Glomerular endothelial cell (primary cell): ENCODE measurements at places on chromosomes 16 and 17. TPM values are rescaled to one million over a fixed set of nuclear protein-coding genes. Genes with fewer than 3 reads are reported as not detected.

GRCh38 chr17:6786618-6787017 lies 10.6 kb downstream of the FBXO39 start:
- DNase-seq, result peak; percentile 87

DNA sequence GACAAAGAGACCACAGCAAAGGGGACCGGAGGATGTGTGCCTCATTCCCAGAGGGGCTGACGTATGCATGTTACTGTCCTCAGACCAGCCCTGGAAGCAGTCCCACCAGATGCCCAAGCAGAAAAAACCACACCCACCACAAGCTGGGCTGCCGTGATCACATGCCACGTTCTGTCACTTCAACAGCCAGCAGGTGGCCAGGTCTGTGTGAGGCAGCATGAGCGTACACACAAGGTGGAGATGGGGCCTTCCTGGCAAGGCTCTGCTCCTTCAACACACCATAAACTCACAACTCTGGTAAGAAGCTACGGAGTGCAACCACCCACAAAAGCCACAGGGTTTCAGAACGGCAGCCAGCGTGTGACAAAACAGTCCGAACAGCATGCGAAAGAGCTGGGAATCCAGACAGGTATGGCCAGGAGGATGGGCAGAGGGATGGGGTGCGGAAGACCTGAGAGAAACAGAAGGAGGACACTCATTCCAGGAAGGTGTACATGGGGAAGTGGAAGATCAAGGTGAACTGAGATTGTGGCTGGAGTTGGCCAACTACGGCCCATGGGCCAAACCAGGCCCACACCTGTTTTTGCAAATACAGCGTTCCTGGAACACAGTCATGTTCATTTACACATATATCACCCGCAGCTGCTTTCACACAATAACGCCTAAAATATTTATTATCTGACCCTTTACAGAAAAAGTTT lies 27.9 kb downstream of the MBTPS1 start:
- DNase-seq, result no peak

DNA sequence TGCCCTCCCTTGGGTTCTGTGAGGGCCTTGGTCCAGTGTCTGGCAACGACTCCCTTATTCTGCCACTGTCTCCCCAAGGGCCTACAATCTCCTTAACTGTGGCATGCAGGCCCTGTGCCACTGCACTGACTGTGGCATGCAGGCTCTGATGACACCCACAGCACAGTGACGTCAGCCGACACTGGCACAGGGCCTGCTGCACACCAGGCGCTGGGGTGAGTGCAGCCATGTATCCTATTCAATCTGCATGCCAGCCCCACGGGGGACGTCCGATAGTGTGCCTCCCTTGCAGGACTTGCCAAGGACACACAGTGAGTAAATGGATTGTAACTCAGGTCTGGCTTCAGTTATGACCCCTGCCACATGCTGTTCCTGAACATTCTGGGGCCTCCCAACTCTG lies 39.8 kb upstream of the RASD1 start:
- DNase-seq, result no peak

DNA sequence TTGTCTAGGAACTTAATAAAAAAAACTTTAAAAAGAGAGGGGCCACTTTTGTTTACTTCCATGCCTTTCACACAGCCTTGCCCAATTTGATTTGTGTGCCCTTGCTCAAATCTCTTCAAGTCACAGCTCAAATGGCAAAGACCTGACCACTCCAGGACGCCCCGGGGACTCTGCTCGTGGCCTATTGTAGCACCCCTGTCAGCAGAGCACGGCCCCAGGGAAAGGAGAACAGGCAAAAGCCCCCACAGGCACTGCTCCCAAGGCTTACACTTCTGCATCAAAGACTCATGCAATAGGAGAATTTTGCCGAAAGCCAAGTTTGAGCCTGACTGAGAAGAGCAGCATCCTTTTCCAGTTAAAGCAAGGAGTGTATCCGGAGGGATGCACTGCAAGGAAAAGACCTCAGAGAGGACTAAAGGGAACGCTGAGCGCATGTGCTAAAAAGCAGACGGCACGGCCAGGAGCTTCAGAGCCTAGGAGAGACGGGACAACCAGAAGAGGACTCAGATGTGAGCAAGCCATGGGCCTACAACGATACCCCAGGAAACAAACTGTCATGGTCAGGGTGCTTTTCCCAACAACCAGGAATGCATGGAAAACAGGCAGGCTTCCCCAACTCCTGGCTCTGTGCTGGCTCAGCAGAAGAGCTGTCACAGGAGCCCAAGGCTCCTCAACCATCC lies 8.2 kb downstream of the CREBBP start:
- DNase-seq, result no peak

DNA sequence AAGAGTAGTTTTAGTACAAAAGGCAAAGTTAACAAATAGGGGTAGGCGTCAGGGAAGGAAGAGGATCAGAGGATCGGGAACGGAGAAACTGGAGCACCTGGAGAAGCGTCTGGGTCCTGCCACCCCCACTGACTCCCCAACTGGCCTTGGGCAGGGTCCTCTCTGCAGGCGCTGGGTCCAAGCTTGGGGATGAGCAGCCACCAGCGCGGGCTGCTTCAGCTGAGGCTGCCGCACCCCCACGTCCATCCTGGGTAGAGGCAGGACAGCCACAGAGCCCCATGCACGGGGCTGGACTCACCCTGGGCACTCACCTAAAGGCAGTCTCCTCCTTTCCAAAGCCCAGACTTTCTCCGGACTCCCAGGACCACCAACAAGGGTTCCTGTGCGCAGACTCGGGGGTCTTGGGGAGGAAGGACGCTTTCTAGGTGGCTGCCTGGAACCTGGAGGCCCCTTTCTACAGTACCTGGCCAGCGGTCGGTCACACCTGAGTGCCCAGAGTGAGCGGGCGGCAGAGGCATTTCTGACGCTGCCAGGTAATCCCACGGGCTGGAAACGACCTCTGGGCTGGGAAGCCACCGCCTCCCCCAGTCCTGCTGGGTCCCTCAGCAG lies 1.1 kb downstream of the HS3ST6 start:
- no peak for DNase-seq

- DNase-seq, result no peak
These were observed 27.7 kb downstream of the TPSG1 start for GRCh38 chr16:1197237-1197866.

- DNase-seq, result peak; percentile 29
These were observed 1237.1 kb upstream of the GOT2 start for GRCh38 chr16:59971264-59971663.

GRCh38 chr16:48318630-48319029 lies 66.6 kb downstream of the SIAH1 start:
- DNase-seq, result peak; percentile 61

GRCh38 chr17:6048486-6048885 lies 21.7 kb upstream of the WSCD1 start:
- DNase-seq, result no peak

DNA sequence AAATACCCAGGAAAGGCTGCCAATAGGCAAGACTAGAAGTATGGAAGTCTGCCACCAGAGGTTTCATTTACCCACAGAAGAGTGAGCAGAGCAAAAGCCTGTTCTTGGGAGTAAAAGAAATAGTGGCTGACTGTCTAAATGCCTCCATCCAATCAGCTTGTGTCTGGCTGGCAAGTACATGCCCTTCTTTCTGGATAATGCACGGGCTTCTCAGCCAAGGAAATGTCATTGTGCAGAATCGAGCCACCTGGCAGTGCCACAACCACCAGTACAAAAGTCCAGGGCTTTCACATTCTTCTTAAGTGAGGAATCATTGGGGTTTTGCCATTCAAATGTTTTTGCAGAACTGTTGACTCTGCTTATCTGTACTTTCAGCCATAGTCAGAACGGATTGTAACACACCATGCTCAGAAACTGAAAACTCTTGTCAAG lies 10.1 kb upstream of the ERCC4 start:
- no peak for DNase-seq

- no peak for DNase-seq
These were observed 16.0 kb upstream of the NUDT16L1 start for GRCh38 chr16:4677390-4677789.

DNA sequence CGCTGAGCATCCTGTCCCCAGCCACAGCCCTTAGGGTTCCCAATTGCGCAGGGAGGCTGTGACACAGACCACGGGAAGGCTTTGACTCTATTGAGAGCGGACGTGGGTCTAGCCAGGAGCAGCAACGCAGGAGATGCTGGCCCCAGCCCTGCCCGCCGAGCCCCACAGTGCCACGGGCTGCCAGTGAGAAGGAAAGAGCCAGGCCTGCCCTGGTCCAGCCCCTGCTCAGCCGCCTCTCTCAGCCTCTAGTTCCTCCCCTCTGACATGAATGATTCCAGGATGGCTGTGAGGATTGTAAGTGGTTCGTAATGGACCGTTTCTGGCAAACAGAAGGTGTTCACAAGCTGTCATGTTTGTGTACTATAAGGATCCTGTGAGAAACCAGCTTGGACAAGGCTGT lies 2.5 kb downstream of the BHLHA9 start:
- no peak for DNase-seq

- no peak for DNase-seq
These were observed 109.7 kb upstream of the CLEC3A start for GRCh38 chr16:77912617-77913016.

Gene ABCA8
- total RNA-seq, result 0.12 TPM in 1 of 2 replicates, not detected in the other

Gene NUP88
- 57.9 and 78.1 TPM in 2 replicates for total RNA-seq

Gene OR1A1
- not detected in 2 replicates for total RNA-seq

Gene NPIPA7
- 4.7 and 30.1 TPM in 2 replicates for total RNA-seq

Gene GNGT2
- 1.4 and 2.9 TPM in 2 replicates for total RNA-seq

Gene TMEM92
- total RNA-seq, result 0.12 and 0.73 TPM in 2 replicates

Gene PPY
- total RNA-seq, result not detected in 2 replicates

Gene TNFRSF13B
- not detected in 2 replicates for total RNA-seq

Gene PAQR4
- 10.7 and 14.9 TPM in 2 replicates for total RNA-seq
